ENCODE measurements at places on chromosomes 7 and 10.

GRCh38 chr10:49174926-49175500 is 13.2 kb downstream of the TMEM273 start:
- DNase-seq: no peak

DNA sequence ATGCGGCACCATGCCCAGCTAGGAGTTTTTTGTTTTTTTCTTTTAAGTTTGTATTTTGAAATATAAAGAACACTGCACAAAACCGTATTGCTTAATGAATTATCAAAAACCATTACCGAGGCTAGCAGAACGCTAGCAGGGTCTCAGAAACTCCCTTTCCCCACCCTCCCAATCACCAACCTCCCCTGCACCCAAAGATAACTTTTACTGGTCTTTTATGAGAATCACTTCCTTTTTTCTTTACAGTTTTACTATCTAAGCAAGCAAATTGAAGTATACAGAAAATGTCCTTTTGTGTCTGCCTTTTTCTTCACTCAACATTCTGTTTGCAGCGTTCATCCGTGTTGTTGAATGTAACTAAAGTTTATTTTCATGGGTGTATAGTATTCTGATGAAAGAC is 13.4 kb downstream of the HIP1 start:
- no peak for DNase-seq

- no peak for DNase-seq
Observed at GRCh38 chr10:119652361-119652730, 1.2 kb downstream of the BAG3 start.

DNA sequence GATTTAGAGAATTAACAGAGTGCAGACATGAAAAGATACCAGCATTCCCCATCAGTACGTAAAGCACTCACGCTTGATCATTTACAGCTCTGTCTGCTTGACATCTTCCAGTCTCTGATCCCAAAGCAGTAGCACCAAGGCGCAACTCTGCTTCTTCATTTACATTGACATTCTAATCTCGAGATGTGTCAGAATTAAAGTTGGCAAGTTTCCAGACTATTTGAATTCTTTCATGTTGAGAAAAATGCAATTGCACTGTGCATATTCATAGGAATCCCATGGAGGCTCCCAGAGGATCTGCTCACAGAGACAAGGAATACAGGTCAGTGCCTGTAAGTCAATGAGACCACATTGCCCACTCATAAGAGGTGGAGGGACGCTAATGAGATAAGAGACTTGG is 183.9 kb downstream of the LRRN3 start:
- DNase-seq: no peak

DNA sequence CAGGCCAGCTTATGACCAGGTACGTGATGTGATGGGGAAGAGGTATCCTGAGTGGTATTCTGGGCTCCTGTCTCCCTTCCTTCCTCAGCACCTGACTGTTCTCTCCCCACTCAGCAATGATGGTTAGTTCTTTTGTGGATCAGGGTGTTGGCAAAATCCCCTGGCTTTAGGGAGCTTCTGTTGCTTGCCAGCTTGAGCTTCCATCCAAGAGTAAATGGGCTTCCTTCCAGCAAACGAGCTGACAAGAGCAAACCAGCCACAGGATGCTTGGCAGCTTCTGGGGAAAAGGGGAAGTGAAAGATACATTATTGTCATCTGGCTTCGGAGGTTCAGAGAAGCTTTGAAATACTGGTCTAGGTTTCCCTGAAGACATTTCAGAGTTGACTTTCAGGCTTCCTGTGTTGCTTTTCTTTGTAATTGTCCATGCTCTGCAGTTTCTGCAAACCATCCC is 5.2 kb downstream of the DUSP5 start:
- DNase-seq: no peak

DNA sequence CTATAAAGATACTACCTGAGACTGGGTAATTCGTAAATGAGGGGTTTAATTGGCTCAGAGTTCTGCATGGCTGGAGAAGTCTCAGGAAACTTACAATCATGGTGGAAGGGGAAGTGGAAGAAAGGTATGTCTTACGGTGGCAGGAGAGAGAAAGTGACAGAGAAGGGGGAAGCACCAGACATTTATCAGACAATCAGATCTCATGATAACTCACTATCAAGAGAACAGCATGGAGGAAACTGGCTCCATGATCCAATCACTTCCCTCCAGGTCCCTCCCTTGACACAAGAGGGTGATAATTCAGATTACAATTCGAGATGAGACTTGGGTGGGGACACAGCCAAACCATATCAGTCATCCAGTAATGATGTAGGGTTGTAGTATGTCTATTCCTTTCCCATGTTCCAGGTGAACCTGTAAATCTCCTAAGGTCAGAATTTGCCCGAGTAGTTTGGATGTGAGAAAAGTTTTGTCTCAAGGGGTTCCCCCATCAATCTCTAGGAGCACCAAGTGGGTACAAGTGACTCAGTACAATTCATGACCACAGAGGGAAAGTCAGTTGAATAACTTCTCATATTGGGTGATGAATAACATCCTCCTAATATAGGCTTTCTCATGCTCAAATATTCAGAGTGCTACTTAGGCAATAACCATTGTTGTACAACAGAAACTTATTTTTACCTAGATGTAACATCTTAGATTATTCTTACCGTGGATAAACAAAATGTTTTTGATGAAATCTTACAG is 39.7 kb upstream of the MTPN start:
- DNase-seq: no peak

GRCh38 chr10:70280099-70280498 is 3.7 kb downstream of the NPFFR1 start:
- DNase-seq: no peak

DNA sequence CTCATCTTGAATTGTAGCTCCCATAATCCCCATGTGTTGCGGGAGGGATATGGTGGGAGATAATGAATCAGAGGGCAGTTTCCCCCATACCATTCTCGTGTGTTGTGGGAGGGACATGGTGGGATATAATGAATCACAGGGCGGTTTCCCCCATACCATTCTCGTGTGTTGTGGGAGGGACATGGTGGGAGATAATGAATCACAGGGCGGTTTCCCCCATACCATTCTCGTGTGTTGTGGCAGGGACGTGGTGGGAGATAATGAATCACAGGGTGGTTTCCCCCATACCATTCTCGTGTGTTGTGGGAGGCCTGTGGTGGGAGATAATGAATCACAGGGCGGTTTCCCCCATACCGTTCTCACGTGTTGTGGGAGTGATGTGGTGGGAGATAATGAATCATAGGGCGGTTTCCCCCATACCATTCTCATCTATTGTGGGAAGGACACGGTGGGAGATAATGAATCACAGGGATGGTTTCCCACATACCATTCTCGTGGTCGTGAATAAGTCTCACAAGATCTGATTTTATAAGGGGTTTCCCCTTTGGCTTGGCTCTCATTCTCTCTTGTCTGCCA is 271.0 kb downstream of the MAD1L1 start:
- no peak for DNase-seq

- no peak for DNase-seq
Observed at GRCh38 chr10:124547647-124548168, 86.1 kb downstream of the LHPP start.

DNA sequence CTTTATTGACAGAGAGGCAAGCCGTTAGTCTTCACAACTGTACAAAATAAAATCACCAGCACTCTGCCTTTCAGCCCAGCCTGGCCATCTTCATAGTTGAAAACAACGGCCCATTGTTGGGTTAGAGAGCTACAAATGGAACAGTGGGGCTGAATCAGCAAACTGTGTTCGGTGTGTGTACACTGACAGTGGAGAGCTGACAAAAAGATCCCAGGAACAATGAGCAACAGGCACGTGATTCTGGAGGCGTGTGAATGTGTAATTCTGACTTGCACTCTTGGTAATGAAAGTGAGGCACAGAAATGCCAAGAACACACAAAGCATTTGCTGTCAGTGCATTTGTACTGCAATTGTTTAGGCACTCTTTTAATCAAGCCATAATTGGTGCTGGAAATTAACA is 303.7 kb downstream of the WDR11 start:
- DNase-seq: no peak

- DNase-seq: no peak
Observed at GRCh38 chr10:54091237-54091636, 709.8 kb downstream of the PCDH15 start.

- no peak for DNase-seq
Observed at GRCh38 chr10:102421757-102422512, 1.3 kb downstream of the FBXL15 start.

- no peak for DNase-seq
Observed at GRCh38 chr10:43205681-43206390, 61.0 kb downstream of the RASGEF1A start.

DNA sequence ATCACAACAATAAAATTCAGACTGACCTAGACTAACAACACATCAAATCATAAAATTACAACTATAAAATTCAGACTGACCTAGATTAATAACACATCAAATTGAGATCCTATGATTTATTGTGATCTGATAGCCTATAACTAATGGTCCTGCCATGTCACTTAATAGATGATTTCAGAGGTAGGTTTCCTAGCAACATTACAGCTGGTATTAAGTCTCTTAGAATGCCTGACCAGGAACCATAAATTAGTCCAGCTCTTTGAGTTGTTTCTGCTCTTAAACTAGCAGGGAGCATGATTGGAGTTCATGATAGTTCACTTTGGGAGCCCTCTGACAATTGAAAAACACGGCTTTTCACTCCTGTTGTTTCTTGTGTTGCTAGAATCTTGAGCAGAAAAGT is 318.9 kb downstream of the BMPER start:
- DNase-seq: no peak

DNA sequence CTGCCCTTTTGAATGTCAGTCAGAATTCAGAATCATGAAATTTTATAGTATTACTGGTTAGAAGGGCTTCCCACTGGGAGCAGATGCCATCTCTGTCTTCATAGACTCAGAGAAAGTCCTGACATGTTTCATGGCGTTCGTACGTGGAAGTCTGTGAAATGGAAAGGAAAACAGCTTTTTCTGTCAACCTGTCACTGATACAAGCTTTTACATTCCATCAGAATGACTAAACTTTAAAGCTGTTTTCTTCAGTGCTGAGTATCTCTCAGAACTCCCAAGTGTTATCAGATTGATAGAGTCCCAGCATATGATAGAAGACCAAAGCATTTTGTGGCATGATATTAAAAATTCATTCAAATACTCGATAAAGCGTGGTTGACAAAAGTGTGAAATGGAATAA is 726.7 kb upstream of the GALNT17 start:
- no peak for DNase-seq

- no peak for DNase-seq
Observed at GRCh38 chr7:147535701-147536111, 1054.9 kb upstream of the C7orf33 start.

- DNase-seq: no peak
Observed at GRCh38 chr7:112467867-112468266, 12.9 kb upstream of the LSMEM1 start.

GRCh38 chr7:37450035-37450434 is 1.4 kb upstream of the ELMO1 start:
- DNase-seq: no peak

DNA sequence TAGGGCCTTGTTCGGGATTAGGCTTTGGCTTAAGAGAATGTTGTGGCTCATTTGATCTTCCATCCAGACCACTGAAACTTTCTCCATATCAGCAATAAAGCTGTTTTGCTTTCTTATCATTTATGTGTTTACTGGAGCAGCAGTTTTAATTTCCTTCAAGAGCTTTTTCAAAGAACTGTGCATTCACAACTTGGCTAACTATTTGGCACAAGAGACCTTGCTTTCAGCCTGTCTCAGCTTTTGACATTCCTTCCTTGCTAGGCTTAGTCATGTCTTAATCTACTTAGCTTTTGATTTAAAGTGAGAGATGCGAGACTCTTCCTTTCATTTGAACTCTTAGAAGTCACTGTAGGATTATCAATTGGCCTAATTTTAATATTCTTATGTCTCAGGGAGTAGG is 19.1 kb upstream of the AKR1B1 start:
- DNase-seq: no peak

- no peak for DNase-seq
Observed at GRCh38 chr7:83649701-83650100, 762 bp upstream of the SEMA3E start.

GRCh38 chr7:13560441-13560840 is 429.0 kb downstream of the ETV1 start:
- no peak for DNase-seq

GRCh38 chr10:1582739-1583138 is 154.6 kb downstream of the ADARB2 start:
- DNase-seq: no peak

DNA sequence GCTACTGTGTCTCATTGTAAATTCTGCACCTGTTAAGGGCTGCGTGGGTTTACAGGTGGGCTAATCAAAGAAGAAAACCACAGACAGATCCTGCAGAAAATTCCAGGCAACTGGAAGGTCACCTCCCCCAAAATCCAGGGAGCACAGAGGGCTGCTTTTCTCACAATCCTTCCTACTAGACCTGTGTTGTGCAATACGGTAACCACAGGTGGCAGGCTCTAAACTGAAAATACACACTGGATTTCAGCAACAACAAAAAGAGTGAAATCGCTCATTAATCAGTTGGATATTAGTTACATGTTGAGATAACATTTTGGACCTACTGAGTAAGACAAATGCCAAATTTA is 83.2 kb downstream of the SLC16A9 start:
- no peak for DNase-seq

GRCh38 chr7:67619175-67619574 is 622.5 kb downstream of the TYW1 start:
- no peak for DNase-seq

DNA sequence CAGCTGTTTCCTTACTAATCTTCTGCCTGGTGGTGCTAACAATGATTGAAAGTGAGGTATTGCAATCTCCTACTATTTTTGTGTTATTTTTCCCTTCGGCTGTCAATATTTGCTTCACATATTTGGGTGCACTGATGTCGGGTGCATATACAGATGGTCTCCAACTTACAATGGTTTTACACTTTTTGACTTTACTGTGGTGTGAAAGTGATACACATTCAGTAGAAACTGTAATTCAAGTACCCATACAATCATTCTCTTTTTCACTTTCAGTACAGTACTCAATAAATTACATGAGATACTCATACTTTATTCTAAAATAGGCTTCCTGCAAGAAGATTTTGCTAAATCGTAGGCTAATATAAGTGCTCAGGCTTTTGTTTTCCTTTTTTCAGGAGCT is 73.2 kb downstream of the RNF216 start:
- DNase-seq: no peak

DNA sequence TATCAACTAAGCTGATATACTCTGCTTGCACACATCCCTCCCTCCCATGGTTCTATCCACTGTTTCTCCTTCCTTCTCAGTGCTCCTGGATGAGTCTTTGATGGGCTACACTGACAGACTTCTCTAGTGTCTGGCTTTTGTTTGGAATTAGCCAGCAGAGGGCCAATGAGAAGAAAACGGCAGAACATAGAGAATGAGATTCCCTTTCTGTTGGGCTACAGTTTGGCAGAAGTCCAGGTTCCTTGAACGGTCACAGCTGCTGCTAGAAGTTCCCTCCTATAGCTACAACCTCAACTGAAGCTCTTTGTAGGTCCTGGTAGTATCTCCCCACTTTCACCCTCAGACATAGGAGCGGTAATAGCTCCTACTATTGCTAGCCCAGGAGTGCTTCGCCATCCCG is 251.1 kb upstream of the LRRN3 start:
- peak; percentile 74 for DNase-seq

GRCh38 chr10:57482259-57482658 is 785.4 kb downstream of the IPMK start:
- no peak for DNase-seq

Measured in NCI-H187 treated with DMSO at 0.1 percent for 48 hours (cell line).